ENCODE measurements at places on chromosomes 3 and 15.
A peak's percentile ranks its signal among the peaks of the same experiment; 100 is the strongest.

GRCh38 chr15:42285034-42285433 is 11.8 kb upstream of the TMEM87A start:
- no peak for DNase-seq

DNA sequence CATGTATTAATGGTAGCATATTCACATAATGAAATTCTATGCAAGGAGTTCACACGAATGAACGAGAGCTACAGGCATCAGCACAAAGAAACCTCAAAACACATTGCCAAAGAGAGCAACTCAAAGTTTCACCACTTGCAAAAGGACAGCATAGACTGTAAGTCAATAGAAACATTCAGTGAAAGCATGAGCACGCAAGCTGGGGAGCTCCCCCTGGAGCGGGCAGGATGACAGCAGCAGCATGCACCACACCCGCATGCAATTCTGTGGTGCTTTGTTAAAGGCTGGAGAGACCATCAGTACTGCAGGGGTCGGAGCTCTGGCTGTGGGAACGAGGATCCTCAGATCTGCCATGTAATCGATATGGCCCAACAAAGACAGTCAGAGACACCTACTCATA is 18.7 kb downstream of the OCA2 start:
- no peak for DNase-seq

- peak; percentile 12 for DNase-seq
These were observed 33.7 kb downstream of the RORA start for GRCh38 chr15:61195116-61196002.

DNA sequence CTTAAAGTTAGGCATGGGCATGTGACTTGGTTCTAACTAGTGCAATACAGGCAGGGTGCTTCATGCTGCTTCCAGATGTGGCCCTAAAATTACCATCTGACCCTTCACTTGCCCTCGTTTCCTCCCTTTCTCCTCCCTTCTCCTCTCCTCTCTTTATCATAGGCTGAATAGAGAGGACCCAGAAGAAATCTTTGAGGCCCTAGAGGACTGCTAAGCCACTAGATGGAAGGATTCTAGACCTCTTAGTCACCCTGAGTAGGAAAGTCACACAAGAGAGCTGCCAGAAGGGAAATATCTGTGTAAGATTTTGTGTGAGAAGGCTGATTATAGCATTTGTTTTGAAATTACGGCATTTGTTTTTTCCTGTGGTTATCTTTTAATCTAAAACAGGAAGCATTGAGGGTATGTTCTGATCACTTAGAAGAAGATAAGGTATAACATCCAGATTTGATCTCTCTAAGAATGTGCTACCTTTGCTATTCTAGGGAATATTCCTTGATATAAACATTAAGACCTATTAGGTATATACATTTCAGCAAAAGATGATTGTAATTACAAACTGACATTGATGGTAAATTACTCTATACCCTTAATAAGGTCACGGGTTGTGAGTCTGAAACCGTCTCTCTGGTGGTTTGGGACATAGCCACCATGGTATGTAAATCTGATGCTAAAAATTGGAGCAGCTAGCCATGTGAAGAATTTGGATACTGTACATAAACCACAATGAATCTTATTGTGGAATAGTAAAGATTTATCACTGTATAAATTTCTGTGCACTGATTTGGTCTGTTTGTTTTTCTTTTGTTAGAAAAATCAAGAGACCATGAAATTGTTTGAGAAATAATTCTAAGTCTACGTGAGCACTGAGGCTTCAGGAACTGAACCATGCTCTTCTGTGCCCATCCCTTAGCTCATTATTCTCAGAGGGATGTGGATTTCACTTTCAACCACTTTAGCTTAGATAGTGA is 84.1 kb downstream of the TP63 start:
- DNase-seq: peak; percentile 8

DNA sequence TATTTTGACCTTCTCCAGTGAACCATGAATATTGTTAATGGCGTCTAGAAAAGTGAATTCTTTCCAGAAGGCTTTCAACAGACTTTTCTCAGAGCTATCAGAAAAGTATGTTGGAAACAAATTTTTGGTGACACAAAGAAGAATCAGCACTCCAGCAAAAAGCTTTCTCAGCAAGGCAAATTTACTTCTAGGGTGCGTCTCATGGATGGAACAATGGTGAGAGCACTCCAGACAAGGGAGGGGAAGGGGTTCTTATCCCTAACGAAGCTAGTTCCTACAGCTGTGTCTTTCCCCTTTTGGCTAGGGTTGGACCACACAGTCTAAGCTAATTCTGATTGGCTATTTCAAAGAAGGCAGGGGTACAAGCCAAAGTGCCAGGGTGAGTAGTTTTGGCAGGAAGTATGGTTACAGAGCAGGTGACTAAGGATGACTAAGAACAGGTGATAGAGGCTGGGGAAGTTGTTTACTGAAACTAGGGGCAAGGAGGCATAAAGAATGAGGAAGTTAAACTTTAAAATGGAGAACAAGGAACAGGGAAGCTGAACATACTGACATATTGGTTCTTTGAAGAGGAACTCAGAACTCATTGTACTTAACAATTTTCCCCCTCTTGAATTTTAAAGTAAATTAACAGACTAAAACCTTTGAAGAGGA is 959.8 kb downstream of the NAALADL2 start:
- no peak for DNase-seq

GRCh38 chr15:76057332-76058000 is 2.3 kb upstream of the TMEM266 start:
- peak; percentile 47 for DNase-seq

- DNase-seq: no peak
These were observed 157.6 kb downstream of the ATP10A start for GRCh38 chr15:25705433-25706115.

DNA sequence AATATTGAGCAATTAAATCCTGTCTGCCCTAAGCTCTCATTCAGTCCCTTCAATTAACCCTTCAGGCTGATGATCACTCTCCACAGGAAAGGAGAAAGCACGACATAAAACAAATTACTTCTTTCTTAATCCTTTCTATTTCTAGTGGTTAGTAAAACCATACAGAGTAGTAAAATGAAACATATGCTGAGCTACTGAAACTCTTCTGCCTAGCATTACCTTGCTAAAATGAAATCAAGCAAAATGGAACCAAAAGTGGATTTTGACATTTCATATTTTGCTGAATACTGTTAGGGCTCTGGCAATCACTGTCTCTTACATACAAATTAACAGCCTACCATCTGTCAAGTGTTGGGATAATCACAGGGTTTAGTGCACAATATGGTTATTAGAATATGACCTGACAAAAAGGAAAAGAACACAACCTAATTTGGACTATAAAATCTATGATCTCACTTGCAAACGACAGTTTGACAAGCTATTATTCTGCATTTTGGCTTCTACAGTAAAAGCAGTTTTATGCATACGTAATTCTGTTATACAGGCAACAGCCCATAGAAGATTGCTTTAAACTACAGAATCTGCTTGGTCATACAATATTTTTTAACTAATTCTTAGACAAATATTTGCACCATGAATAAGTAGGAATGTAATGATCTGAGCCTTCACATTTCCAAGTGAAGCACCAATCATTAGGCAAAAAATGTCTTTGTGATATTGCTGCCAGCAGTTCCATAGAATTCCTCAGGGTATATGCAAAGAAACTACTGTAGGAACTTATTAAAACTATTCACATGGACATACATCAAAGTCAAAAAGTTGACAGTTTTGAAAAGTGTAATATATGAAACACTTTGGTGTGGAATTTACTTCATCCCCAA is 105.0 kb downstream of the FHIT start:
- no peak for DNase-seq

DNA sequence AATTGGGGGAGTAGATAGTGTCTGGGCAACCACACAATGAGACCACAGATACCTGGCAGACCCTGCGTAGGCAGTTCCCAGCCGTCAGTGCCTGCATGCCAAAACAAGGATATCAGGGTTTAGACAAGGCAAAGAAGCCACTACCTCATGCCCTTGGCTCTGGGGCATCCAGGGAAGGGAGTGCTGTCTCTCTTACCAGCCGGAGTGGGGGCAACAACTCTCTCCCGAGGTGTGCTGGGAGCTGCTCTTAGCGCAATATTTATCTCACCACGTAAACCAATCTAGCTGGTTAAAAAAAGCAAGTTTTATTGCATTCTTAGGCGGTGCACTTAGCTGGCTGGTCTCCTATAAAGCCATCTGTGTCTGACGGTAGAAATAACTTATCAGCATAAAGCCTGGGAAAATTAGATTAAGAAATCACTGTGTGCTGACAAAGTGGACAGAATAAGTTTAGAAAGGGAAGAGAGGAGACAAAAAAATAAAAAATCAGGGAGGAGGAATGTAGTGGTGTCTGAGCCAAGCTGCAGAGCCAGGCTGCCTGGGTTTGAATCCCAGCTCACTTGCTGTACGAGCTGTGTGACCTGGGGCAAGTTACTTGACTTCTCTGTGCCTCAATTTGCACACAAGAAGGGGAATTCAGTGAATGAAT is 273.2 kb downstream of the PDZRN3 start:
- no peak for DNase-seq

GRCh38 chr15:56857828-56858227 is 60.6 kb upstream of the TCF12 start:
- DNase-seq: no peak

DNA sequence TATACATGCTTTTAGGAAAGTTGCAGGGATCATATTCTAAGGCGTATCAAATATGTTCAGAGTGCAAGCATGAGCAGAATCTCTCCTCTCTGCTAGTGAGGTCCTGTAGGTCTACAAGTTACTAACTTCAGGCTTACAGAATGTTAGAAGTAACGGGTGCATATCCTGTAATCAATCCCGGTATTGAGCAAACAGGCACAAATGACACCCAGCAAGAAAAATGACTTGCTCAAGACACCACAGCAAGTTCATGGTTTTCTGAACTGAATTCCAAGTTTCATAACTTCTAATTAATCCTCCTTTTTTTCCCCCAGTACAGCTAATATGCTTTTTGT is 353.9 kb upstream of the TPRG1 start:
- DNase-seq: no peak

GRCh38 chr15:69272891-69273290 is 25.8 kb upstream of the PAQR5 start:
- DNase-seq: no peak

GRCh38 chr3:11452885-11453847 is 181.0 kb downstream of the ATG7 start:
- no peak for DNase-seq

DNA sequence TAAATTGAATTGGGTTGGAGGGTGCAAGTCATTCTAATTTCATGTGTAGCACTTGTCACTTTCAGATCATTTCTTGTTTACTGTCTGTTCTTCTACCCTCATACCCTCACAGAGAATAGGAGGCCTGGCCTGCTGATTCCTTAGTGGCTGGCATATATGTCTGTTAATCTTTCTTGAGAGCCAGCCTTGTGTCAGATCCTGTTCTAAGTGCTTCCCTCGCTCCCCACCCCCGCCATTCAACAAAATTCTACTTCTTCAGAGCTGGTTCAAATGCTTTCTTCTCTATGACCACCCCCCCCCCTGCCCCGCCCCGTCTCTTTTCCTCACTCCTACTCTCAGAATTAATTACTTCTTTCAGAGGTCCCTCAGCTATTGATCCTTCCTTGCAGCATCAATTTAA is 1.5 kb upstream of the U2SURP start:
- no peak for DNase-seq

GRCh38 chr3:17088602-17089313 is 204.0 kb downstream of the PLCL2 start:
- DNase-seq: no peak

DNA sequence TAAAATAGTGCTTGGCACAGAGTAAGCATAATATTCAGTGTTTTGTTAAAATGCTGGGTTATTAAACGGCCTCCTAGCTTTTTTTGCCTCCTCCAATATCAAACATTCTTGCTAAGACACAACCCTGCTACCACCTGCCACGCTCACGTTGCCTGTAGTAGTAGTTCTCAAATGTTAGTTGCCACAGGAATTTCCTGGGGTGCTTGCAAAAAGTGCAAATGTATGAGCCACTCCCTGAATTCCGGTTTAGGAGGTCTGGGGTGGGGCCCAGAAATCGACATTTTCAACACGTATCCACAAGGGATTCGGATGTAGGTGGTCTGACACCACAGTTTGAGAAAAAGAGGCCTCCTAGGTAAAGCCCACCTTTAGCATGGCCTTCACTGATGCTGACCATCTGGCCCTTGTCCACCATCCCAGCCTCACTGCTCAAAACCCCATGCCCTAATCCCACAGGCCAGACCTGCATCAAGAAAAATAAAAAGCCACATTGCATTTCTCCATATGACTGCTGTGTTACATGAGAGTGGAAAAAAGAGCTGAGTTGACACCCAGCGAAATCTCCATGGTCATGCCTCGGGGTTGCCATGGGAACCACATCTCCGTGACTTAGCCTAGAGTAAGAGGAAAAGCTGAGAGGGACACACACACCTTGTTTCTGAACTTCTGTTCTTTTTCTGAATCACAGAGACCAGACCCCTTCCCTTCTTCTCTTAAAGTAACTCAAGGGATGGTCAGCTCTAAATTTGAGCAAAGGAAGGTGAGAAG is 116.4 kb upstream of the HES1 start:
- no peak for DNase-seq

DNA sequence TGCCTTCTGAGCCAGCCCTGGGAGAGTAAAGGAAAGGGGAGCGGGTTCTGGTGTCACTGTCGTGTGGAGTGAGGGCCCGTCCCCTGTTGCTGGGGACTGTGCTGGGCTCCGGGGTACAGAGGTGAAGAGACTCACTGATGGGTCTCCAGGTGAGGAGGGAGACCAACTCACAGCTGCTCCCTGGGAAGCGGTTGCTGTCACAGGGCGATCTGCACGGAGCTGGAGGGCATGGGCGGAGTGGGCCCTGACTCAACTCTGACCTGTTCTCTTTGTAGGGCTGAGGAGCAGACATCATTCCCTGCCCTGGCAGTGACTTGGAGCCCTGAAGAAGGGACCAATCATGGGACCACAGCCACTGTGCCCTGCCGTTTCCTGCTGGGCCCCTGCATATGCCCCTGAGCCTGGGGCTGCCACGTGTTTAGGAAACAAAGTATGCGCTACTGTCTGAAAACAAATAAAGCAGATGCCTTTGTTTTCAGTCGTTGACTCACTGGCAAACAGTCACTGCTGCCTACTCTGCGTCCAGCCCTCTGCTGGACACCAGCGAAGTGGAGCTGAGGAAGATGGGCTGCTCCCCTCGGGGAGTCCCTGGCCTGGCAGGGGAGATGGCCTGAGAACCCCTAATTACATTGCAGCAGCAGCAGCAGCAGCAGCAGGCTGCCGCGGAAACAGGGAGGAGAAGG is 22.9 kb upstream of the PLXNA1 start:
- DNase-seq: no peak

GRCh38 chr15:53911431-53911830 is 66.8 kb upstream of the UNC13C start:
- DNase-seq: no peak

DNA sequence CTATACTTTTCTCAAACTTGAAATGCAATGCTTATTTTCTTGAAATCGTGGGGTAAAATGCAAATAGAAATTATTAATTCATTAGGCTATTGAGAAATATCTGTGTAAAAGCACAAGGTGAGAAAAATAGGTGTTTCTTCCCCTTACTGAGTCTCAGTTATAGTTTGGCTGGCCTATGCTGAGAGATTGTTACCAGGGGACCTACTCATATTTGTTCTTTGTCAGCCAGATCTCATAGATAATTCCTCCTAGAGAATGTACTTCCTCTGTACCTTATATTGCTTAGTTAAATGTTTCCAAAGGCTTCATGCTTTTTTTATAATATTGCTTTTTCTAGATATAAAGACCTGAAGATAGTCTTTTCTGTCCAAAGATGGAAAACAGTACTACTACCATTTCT is 60.0 kb upstream of the TRPC1 start:
- no peak for DNase-seq

GRCh38 chr15:66729331-66729951 is 27.4 kb downstream of the SMAD6 start:
- no peak for DNase-seq

All from GM12864 (cell line).